Fibroblast of the aortic adventitia (primary cell): ENCODE measurements at places on chromosomes 7 and 10. TPM values are rescaled to one million over a fixed set of nuclear protein-coding genes. Genes with fewer than 3 reads are reported as not detected.

The DENND2A gene
- 10.8 and 17.7 TPM in 2 replicates for total RNA-seq

The AGAP5 gene
- 2.9 and 4.3 TPM in 2 replicates for total RNA-seq

The LRMDA gene
- 3.6 and 6.3 TPM in 2 replicates for total RNA-seq

The PRF1 gene
- not detected in 2 replicates for total RNA-seq

The CEP55 gene
- total RNA-seq: 2.7 and 36.9 TPM in 2 replicates

The VAX1 gene
- not detected in 2 replicates for total RNA-seq
